SIG-M5 (cell line): ENCODE measurements at places on chromosomes 1 and 21.

- DNase-seq = no peak
These were observed 36.5 kb downstream of the RLF start for GRCh38 chr1:40197656-40198055.

DNA sequence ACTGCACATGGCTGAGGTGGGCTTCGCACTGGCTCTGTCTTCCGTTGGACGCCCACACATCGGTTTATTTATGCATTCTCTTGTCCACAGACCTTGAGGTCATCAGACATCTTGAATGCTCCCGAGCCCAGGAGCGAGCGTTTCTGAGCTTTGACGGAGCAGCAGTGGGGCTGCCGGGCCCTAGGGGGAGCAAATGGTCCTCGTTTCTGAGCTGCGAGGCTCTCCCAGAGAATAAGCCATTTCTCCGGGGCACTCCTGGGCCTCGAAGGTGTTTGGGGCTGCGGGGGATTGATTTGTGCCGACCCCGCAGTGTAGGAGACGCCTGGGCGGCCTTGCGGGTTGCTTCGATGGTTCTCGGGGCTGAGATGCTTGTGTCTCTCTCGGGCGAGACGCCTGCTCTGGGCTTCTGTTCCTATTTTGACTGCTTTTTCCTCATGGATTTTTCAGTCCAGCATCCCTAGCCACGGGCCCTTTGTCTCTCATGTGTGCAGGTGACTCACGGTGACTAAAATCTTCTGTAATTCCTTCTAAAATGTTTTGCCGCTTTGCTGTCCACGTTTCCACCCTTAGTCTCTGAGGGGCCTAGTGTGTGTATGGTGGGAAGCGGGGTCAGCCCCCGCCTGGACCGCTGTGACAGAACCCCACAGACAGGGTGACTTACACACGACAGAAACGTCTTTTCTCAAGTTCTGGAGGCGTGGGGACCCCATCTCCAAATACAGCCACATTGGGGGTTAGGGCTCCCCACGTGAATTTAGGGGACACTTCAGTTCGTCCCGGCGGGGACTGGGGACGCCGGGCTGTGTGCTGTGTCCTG, 62.1 kb downstream of the FAAP20 start:
- no peak for DNase-seq

GRCh38 chr1:43983253-43983899, 4.4 kb downstream of the B4GALT2 start:
- no peak for DNase-seq

DNA sequence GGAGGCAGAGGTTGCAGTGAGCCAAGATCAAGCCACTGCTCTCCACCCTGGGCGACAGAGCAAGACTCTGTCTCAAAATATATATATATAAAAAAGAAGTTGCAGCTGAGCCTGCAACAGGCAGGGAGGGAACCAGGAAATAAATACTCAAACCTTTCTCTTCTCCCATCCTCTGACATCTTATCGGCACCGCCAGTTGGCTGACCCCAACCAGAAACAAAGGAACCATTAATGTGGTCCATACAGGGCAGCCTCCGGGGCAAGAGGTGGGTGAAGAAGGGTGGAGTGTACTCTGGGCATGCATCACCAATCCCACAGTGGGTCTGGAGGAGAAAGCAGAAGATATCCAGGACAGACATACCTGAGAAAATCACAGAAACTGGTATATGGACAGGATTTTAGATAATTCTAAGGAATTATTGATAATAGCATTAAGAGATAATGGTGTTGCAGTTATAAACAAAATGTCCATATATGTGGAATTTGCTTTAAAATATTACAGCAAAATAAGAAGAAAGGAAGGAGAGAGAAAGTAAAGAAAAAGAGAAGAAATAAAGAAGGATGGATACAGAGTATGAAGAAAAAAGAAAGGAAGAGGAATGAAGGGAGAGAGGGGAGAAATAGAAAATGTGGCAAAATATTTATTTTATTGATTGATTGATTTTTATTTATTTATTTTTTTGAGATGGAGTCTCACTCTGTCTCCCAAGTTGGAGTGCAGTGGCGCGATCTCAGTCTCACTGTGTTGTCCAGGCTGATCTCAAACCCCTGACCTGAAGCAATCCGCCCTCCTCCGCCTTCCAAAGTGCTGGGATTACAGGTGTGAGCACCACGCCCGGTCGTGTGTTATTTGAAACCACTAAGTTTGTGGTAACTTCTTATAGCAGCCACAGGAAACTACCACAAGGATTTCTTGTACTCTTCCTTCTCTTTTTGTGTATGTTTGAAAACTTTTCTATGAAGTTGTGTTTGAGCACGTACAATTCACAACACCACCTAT, 4.1 kb upstream of the PTAFR start:
- no peak for DNase-seq

DNA sequence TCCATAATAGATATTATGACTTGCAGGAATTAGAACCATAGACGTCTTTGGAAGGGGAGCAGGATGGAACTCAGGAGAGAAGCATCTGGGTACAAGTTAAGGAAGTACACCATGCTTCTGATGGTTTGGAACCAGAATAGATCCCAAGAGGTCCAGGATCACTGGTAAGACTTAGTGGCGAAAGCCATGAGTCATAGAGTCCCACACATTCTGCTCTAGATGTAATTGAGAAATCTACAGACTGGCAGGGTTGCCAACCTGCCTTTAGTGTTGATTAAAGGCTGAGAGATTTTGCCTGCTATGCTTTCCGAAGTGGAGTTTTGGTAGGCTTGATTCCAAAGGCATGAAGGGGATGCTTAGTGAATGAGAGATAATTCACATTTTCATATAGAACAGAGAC, 57.1 kb upstream of the C1orf87 start:
- no peak for DNase-seq

DNA sequence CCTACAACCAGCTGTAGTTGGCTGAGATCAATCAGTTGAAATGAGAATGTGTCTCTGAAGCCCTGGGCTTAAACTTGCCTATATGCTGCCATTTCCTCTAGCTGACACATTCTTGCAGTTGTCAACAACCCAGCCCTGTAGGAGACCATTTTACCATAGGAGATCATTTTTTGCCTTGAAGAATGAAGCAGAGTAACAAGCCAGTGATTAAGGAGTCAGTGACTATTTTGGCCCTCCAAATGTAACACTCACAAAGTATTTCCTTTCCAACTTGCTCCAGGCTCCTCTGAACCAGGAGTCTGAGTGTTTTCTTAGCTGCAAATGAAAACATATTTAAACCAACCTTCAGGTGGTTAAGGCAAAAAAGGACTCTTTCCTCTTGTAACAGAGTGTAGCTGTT, 183.5 kb downstream of the ZZZ3 start:
- no peak for DNase-seq

GRCh38 chr1:99700020-99700419, 54.1 kb downstream of the PALMD start:
- DNase-seq = peak; percentile 33

GRCh38 chr1:110059133-110059863, 11.2 kb downstream of the ALX3 start:
- no peak for DNase-seq

GRCh38 chr1:36919491-36920145, 114.7 kb downstream of the GRIK3 start:
- no peak for DNase-seq

DNA sequence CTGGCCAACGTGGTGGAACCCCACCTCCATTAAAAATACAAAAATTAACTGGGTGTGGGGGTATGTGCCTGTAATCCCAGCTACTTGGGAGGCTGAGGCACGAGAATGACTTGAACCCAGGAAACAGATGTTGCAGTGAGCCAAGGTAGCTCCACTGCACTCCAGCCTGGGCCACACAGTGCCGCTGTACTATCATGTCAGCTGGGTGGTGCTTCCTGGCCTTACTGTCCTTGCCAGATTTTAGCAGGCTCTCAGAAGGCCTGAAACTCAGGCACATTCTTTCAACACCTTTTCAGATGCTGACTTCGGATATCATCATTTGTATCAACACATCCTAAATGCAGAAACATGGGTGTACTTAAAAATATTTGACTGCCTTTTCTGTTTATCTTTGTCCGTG, 31.6 kb upstream of the NBL1 start:
- DNase-seq = no peak

- DNase-seq = no peak
These were observed 44.1 kb downstream of the S100B start for GRCh38 chr21:46560568-46561444.

GRCh38 chr21:26909972-26910371, 56.9 kb downstream of the ADAMTS5 start:
- DNase-seq = no peak

GRCh38 chr1:64363111-64363510, 106.8 kb upstream of the CACHD1 start:
- DNase-seq = no peak

GRCh38 chr21:27261676-27262075, 294.8 kb upstream of the ADAMTS5 start:
- DNase-seq = no peak

GRCh38 chr21:14876524-14876840, 188.3 kb downstream of the NRIP1 start:
- no peak for DNase-seq

- no peak for DNase-seq
These were observed 8.0 kb upstream of the PLXNA2 start for GRCh38 chr1:208251911-208252835.

GRCh38 chr21:44438531-44439210, 16.6 kb upstream of the LRRC3 start:
- no peak for DNase-seq

DNA sequence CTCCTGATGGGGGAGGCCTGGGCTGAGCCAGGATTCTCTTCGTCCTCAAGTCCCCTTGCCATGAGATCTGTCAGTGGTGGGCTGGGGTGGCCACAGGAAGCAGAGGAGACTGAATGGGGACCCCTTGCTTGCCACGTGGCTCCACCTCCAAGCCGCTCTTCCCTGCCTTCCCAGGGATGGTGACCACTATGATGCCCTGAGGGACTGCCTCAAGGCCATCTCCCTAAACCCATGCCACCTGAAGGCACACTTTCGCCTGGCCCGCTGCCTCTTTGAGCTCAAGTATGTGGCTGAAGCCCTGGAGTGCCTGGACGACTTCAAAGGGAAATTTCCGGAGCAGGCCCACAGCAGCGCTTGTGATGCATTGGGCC, 20.9 kb upstream of the TMEM222 start:
- DNase-seq = no peak

- no peak for DNase-seq
These were observed 9.8 kb downstream of the ERI3 start for GRCh38 chr1:44345187-44345775.

DNA sequence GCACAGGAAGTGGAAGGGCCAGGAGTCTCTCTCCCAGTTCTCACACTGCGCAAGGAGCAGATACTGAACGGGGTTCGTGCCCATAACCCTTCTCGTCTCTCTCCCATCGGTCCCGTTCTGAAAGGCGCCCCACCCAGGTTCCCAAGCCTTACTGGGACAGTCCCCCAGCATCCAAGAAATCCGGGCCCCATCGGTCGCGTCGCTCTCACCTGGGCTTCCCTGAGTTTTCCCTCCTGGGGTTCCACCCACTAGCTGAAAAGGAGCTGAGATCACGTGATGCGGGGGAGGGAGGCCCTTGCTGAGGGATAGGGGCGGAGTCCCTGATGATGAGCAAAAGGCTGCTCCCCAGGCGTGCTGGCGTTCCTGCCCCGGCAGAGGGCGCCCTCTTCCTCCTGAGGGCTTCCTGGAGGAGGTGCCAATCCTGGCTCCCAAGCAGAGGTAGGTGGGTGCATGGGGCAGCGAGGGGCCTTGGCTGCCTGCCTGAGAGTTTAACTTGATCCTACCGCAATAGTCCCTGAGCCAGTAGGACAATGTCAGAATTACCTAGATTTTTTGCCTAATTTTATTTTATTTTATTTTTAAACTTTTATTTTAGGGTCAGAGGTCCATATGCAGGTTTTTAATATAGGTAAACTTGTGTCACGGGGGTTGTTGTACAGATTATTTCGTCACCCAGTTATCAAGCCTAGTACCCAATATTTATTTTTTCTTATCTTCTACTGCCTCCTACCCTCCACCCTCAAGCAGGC, at the start of gene SPOCD1:
Gene SPOCD1, minus strand, starts transcription at position 271 of the 749 bp plus-strand sequence. CDS start 689 bp downstream, outside the sequence.
- DNase-seq = peak; percentile 4

DNA sequence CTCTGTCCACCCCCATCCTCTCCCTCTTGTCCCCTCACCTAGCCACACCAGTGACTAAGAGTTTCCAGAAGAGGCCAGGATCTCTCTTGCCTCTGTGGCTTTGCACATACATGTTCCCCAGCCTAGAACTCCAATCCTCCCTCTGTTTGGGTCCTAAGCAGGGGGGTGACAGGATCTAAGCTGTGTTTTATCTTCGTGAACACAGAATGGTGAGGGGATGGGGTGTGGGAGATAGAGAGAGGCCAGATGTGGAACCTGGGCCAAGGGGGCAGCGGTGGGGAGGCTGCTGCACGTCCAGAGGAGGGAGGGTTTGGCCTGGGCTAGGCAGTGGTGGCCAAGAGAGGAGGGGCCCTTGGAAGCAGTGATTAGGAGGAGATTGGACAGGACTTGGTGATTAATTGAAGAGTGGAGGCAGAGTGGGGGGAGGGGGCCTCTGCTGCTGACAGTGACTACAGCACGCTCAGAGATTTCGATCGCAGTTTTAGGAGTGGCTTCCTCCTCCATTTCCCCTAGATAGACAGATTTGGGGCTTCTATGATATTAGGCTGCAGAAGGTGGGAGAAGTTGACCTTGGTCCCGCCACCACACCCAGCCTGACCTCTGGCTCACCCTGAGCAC, 17.1 kb upstream of the ADGRB2 start:
- DNase-seq = no peak

GRCh38 chr1:51327386-51327785, 3.0 kb downstream of the TTC39A start:
- no peak for DNase-seq

- no peak for DNase-seq
These were observed 613 bp upstream of the GPATCH4 start for GRCh38 chr1:156601892-156602291.

DNA sequence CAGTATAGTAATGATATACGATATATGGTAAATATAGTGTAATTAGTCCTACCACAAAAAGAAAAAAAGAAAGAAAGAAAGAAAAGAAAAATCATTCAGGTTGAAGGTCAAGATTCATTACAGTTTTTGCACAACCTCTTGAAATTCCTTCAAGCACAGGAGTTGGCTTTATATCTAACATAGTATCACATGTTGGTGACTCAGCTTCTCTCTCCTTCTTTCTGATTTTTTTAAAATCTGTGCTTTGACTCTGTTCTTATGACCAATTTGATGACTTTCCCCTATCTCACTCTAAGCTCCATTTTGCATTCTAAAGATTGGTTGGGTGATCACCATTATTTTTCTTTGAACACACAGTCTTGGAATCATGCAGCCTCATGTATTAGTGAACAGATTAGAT, 148.2 kb upstream of the COL11A1 start:
- no peak for DNase-seq

GRCh38 chr1:91846007-91846638, 39.8 kb downstream of the TGFBR3 start:
- no peak for DNase-seq

DNA sequence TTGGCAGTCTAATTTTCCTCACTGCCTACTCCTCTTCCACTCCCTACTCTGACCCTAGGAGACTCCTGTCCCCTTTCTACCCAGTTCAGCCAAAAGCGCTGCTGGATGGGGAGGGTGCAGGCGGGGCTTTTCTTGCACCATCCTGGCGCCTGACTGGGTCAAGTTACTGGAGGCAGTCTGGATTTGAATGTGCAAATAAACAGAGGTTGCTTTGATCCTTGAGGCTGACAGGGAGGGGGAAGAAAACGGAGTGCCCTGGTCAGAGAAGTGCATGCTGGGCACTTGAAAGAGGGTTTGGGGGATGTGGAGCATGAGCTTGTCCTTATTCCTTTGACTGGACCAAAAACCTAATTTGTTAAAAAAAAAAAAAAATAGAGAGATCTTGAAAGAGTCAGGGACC, 76.8 kb upstream of the SOX13 start:
- DNase-seq = no peak

GRCh38 chr1:182869241-182869666, 30.1 kb downstream of the DHX9 start:
- DNase-seq = no peak

GRCh38 chr1:176199707-176200106, 7.4 kb downstream of the COP1 start:
- DNase-seq = no peak
